ENCODE measurements at places on chromosomes 6 and 20.

- DNase-seq, result no peak
Observed at GRCh38 chr6:142030115-142030619, 102.6 kb upstream of the GJE1 start.

- no peak for DNase-seq
Observed at GRCh38 chr6:169324656-169325459, 71.2 kb upstream of the THBS2 start.

DNA sequence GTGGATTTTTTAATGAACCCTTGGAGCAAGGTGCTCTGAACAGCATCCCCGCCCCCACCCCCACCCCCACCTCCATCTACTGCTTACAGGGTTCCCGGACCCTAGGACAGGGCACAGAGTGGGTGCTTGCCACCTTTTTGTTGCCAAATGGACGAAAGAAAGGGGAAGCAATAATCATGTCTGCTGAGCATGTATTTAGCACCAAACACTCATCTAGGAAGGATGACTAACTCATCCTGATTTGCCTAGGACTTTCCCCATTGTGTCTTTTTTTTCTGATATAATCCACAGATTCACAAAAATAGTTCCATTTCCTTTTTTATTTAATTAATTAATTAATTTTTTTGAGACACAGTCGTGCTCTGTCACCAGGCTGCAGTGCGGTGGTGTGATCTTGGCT lies 1.2 kb upstream of the PLTP start:
- DNase-seq, result no peak

DNA sequence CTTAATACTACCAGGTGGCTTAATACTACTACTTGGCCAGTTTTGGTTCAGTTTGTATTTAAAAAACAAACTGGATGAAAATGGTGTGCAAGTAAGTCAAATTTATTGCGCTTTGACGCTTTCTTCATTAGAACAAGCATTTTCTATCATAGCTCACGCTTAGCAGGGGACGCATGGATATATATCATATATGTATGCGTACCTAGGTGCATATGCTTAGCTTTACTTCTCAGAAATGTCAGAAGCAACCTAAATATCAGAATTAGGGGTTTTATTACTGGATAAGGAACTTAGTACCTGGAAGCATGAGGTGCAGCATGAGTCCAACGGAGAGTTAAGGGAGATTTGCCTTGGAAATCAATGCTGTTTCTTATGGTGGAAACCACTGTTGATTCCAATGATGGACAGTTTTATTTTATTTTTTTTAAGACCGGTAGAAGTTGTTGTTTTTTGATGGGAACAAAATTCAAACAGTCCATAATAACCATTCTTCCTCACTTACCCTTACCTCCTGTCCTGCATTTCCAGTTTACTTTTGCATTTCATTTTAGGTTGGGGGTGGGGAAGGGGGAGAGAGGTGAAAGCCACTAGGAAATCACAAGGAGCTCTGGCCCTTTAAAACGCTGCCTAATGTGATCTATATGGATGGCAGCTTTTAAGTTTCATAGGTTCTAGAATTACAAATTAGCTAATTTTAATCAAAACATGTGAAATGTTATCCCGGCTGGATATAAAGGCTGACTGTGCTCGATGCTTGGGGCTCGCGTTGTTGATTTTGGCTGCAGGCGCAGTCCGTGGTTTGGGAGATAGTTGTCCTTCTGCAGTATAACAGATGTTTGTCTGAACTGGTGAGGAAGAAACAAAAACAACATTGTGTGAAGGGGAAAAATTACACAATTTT lies 2.1 kb downstream of the SOBP start:
- no peak for DNase-seq

DNA sequence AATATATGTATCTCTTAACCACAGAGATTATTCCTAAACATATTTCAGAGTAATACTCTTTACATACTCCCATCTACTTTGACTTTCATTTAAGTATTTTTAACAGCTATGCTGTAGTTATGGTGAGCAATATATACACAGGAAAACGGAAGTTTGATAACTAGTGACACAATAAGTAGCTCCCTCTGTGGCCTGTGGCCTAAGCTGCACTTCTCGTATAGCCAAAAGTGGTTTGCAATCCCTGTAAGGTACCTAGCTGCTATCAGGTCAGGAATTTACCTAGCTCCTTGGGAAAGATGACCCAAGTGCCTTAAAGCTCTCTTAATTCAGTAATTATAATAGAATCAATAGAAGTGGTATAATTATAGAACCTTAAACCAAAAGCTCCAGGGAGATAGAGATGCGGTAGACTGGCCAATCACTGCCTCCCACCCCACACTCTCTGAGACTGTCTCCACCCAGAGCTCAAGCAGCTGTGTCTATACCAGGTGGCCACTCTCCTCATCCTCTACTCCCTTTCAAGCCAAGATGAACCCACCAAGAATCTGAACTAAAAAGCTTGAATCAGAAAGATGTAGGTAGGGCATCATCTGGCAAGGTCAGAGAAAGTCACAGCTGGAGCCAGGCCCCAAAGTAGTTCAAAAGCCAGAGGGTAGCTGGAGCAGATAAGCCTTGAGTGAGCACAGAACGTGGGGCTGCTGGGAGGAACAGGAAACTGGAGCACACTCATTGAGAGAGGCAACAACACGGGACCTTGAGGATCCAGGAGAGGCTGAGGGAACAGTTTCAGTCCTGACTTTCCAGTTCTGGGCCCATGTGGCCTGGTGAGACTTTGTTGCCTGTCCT lies 84.9 kb upstream of the ASF1A start:
- no peak for DNase-seq

DNA sequence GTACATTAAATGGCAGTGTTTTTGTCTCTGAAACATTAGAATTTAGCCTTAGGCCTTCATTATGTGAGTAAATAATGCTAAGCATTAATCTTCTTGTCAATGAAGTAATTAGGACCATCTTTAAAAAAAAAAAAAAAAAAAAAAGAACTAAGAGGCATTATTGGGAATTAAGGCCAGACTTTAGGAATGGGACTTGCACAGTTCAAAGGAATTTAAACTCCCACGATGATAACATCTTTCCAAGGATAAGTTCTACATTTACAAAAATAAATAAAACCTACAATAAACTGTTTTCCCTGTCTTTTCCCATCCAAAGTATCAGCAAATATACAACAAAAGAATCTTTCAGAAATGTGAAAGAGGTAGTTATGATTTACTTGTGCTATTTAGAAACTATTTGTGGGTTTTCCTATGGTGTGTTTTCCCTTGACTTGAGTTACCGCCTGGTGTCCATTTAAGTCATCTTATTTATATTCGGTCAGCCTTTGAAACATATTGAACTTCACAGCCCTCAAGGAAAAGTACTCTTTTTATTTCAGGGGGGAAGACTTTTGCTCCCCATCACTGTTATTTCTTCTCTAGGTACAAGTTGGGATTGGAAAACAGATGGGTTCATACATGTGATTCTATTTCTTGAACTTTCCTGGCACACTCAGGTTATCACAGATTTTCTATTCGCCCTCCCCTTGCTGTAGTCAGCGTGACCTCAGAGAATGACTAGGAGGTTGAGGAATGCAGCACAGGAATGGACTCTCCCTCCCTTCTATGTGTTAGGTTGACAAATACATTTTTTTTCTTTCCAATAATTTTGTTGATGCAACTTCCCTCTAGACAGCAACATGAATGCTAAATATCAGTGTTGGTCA lies 13.6 kb downstream of the STMND1 start:
- peak; percentile 35 for DNase-seq

DNA sequence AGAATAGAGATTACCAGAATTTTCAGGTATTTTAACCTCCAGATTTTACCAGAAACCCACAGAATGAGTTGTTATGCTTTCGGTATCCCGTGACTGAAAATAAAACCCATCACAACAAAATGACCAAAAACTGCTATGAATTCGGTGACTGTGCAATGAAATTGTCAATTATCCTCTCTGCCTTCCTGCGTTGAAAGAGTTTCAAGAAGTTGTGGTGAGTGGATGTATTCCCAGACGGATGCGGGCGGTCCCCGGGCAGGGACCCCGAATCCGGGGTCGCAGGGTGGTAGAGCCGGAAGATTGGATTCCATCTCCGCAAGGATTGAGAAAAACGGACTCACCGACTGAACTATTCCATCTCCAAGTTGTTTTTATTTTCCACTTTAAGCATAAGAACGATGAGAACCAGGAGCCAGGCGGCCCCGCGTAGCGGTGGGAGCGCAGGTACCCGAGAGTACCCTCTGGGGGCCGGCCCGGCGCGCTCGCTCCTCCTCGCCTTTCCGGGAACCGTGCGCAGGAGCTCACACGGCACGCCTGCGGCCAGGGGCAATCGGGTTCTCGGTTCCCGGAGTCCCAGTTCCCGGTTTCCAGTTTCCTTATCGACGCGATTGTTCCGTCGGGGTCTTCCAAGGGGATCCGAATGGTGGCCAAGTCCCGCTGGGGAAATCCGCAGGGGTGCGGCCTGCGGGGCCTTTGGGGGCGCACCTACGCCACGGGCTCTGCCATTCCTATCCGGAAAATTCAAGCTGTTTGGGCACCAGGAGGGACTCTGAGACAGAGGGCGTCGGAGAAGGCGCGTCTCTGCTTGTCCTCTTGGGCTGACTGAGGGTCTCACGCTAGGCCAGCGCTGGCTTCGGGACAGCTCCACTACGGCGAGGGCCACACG lies 104.9 kb upstream of the PRDM1 start:
- no peak for DNase-seq

DNA sequence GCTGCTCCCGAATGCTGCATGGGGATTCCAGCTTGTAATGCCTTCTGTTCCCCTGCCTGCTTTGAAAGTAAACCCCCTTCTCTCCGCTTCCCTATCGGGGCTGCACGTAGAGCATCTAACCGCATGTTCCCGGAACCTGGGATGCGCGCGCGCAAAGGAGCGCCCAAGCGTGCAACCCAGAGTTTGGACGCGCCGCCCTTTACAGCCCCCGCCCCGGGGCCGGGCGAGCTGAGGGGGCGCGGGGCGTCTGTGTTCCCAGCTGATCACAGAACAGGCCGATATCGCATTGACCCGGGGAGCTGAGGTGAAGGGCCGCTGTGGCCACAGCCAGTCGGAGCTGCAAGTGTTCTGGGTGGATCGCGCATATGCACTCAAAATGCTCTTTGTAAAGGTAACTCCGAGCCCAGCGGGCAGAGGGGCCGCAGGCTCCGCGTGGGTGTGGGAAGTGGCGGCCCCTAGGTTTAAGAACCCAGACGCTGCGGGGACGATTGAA lies 1.4 kb downstream of the LAMP5 start:
- no peak for DNase-seq

GRCh38 chr6:133128191-133128590 lies 113.0 kb upstream of the EYA4 start:
- no peak for DNase-seq

- no peak for DNase-seq
Observed at GRCh38 chr20:62829231-62830230, 12.7 kb downstream of the COL9A3 start.

- no peak for DNase-seq
Observed at GRCh38 chr20:23142162-23143050, 56.3 kb upstream of the CD93 start.

DNA sequence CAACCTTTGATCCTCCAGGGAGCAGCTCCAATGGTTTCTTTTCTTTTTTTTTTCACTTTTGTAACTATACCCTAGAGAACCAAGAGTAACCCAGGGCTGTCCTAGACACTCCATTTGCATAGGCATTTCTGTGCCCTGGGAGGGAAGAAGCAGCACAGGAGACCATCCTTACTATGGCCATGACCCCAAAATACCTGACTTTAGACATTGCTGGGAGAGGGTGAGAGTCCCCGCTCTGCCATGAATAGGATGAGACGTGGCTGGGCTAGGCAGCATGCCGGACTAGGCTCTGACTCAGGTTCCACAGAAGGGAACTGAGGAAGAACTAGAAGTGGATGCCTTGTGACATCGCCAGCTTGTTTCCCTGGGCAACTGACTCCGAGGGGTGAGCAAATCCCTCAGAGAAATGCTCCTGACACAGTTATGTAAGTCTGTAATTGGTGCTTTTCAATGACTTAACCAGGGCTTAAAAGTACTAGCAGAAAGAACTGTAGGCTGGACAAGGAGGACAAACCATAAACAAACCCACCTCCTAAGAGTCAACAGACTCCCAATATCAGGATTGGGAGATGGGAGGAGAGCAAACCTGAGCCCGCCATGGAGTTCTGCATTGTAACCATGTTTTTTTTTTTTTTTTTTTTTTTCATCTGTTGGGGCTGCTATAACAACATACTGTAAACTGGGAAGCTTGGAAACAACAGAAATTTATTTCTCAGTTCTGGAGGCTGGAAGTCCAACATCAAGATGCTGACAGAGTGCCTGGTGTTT lies 910 bp upstream of the ADTRP start:
- DNase-seq, result no peak

DNA sequence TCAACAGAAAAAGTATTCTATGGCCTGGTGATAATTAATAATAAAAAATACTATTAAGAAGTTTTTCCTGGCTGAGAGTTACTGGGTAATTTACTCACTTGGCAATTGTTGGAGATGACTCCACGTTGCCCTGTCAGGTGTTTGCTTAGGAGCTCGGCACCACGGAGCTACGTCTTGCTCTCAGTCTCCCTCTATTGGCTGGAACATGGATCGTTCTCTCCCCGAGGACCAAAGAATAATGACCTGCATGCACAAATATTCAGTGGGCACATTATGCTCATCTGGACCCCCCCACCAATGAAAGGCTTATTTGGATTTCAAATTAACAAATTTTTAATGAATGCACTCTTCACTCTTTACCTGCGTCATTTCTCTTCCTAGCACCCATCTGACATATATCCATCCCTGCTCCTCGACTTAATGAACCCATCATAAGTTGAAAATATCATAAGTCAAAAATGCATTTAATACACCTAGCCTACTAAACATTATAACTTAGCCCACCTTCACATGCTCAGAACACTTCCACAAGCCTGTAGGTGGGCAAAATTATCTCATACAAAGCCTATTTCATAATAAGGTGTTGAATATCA lies 71.0 kb upstream of the CD83 start:
- no peak for DNase-seq

- DNase-seq, result no peak
Observed at GRCh38 chr20:10412591-10413408, 21.2 kb downstream of the MKKS start.

DNA sequence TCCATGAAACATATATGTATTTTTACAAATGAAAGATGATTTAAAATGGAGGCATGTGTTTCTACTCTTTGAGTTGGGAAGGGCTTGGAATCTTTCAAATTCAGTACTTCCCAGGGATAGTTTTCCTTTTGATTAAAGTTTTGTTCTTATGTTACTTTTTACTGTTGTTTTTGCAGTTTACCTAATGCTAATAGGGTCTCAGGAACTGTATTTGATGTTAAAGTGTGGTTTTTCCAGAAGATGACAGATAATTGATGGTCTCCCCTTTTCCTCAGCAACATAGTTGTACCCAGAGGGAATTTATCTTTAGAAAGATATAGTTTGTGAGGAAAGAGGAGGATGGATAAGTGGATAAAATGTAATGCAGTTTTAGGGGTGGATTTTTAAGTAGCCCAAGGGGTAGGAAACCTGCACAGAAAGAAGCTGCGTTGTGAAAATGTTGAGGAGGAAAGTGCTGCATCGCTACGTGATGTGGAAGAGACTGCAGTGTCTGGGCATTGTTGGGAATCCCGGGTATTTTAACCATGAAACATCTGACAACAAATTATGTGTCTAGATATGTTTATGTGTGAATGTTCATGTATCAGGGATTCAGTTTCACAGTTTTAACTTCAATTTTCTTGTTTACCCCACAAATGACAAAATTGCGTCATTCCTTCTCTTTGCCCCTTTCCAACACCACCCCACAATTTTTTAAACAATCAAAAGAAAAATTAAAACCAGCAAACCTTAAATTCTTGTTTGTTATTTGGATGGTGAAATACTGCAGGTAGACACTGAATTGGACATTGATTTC lies 42.3 kb downstream of the GNAS start:
- no peak for DNase-seq
